ENCODE measurements at places on chromosomes 1 and 21. TPM values are rescaled to one million over a fixed set of nuclear protein-coding genes. Genes with fewer than 3 reads are reported as not detected.
A peak's percentile ranks its signal among the peaks of the same experiment; 100 is the strongest.

DNA sequence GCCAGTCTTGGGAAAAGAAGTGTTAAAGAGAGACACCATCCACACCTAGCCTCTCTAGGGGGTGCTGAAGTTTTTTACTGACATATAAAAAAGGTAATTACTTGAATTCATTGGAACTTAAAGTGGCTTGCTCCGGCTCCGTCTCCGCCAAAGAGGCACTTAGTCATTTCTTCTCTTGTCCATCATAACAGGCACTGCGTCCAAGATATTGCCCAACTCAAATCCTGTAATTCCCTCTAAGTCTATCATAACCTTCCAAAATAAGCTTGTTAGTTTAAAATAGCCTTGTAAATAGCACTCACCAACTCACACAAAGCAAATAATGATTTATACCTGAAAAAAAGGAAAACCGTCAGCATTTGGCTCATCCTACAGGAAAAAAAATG lies 160.5 kb downstream of the ZBTB18 start:
- H3K27me3 ChIP-seq = no peaks in the 10 kb centered on the region
- no peak overlapping the region for H3K4me3 ChIP-seq
- no peaks in the 10 kb centered on the region for H3K36me3 ChIP-seq

- DNase-seq = no peak
- H3K27me3 ChIP-seq = peaks cover 10% of the 10 kb centered on the region
Observed at GRCh38 chr1:207952617-207953542, 42.0 kb upstream of the CD34 start.

DNA sequence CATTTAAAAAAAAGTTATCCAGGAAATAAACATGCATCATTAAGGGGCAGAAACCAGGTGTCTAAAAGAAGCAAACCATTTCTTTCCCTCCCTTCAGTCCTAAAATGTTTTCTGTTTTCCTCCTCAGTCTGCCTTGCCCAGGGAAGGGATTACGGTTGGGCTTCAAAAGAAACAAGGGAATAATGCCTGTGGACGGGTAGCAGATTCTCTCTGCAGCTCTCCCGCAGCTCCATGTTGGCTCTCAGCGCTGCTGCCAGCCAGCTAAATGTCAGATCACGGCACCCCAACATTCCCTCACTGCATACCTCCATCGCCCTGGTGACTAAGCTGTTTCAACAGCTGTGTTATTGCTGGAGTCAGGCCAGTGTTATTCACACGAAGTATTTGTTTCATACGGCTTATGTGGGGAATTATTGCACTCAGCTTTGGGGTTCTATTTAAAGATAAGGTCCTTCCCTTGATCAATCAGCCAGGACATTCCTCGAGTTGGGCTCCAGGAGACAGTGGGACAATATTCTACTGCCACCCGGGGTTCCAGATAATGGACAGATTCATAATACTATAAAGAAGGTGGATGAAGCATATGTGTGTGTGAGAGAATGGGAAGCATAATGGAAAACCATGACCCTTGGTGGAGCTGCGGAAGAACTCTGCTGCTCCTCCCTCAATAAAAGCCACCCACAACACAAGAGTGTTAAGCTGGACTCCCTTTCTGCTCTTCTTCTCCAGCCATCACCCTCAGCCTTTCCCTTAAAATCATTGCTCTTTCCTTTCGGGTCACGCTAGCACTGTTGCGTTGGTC lies 58.2 kb downstream of the WLS start:
- H3K27ac ChIP-seq = peak overlapping the region; percentile 92
- peak; percentile 95 for DNase-seq
- H3K4me3 ChIP-seq = peak overlapping the region; percentile 68
- H3K4me1 ChIP-seq = peaks cover 45% of the 10 kb centered on the region

DNA sequence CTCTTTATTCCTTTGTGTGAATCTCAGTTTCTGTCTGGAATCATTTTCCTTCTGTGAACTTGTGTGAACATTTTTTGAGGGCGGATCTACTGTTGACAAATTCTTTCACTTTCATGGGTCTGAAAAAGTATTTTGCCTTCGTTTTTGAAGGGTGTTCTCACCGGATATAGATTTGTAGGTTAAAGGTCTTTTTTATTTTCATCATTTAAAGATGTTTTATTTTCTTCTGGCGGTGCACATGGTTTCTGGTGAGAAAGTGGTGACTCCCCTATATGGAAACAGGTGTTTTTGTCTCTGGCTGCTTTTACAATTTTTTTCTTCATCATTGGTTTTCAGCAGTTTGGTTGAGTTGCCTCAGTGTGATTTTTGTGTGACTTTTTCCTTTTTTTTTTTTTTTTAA lies 94.9 kb downstream of the DYRK1A start:
- H3K4me1 ChIP-seq = peaks cover 41% of the 10 kb centered on the region

DNA sequence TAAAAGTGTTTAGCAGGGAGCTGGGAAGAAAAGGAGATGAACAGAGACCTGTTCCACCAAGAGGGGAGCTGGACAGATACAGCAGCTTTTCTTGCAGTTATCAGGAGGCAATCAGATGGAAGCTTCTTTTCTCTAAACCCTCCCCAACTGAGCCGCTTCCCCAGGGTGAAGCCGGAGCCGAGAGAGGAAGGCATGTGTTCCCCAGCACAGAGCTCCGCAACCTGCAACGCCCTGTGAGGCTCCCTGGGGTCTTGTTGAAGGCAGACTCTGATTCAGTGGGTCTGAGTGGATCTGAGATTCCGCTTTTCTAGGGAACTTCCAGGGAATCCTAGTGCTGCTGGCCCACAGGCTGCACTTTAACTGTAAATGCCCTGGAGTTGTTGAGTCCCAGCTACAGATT lies 139.1 kb upstream of the COA6 start:
- no peaks in the 10 kb centered on the region for H3K27me3 ChIP-seq
- H3K36me3 ChIP-seq = no peaks in the 10 kb centered on the region
- peaks cover 10% of the 10 kb centered on the region for H3K4me1 ChIP-seq
- no peak for DNase-seq

DNA sequence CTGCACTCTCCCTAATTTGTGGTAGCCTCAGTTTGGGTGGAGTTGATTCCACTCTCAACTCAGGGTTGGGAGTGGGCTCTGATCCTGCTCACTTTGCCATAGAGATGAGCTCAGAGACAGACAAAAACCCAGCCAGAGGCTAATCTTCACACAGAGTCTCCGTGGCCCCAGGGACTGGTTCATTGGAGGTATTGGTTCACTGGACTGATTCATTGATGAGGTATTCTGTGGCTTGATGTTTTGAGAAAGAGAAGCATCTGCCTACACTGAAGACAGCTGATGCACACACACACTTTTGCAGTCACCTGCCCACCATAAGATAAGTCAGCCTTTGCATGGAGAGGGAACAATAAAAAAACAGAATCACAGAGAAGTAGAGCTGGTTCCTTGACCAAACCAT lies 183.8 kb downstream of the AJAP1 start:
- no peak overlapping the region for H3K4me3 ChIP-seq
- H3K4me1 ChIP-seq = no peaks in the 10 kb centered on the region
- no peak overlapping the region for H3K27ac ChIP-seq
- H3K27me3 ChIP-seq = no peaks in the 10 kb centered on the region

- no peak for DNase-seq
- no peak overlapping the region for H3K4me3 ChIP-seq
- H3K27ac ChIP-seq = no peak overlapping the region
- H3K27me3 ChIP-seq = no peaks in the 10 kb centered on the region
- H3K36me3 ChIP-seq = no peaks in the 10 kb centered on the region
Observed at GRCh38 chr1:107297681-107298080, 156.8 kb downstream of the NTNG1 start.

DNA sequence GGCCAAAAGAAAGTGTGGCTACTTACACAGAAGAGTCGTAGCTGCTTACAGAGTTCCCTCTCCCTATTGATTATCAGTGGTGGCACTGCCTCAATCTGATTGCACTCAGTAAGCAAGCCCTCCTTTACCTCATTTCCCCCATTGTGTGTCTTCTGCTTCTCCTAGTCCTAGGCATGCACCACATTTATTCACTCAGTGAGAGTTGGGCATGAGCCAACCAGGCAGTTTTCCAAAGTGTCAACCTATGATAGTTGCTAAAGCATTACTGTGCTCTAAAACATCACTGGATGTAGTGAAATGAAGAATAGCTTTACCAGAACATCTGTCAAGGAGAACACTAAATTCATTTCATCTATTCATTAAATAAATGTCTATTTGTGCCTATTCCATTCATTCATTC lies 19.3 kb downstream of the GJA5 start:
- DNase-seq = no peak
- H3K27me3 ChIP-seq = no peaks in the 10 kb centered on the region
- H3K4me1 ChIP-seq = no peaks in the 10 kb centered on the region
- no peak overlapping the region for H3K4me3 ChIP-seq

- no peak overlapping the region for H3K27ac ChIP-seq
- H3K4me3 ChIP-seq = no peak overlapping the region
- DNase-seq = peak; percentile 49
- no peaks in the 10 kb centered on the region for H3K36me3 ChIP-seq
- no peaks in the 10 kb centered on the region for H3K27me3 ChIP-seq
Observed at GRCh38 chr1:204583909-204584632, 67.9 kb downstream of the MDM4 start.

DNA sequence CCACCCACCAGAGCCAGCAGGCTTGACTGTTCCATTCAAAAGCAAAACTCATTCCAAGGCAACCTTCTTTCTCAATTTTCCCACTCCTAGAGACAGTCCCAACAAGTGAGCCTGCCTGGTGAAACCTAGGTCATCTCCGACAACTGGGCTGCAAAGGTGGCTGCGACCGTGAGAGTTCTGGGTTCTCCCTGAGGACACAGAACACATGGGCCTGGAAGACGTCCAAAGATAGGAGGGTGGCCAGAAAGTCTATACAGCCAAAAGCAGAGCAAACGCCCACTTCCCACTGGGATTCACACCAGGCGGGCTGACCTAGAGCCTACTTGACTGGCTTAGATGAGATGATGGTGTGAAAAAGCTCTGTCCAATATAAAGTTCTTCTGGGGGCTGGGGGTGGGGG lies 90.2 kb upstream of the GRIK3 start:
- H3K36me3 ChIP-seq = no peaks in the 10 kb centered on the region
- no peak overlapping the region for H3K27ac ChIP-seq
- H3K27me3 ChIP-seq = peaks cover 9% of the 10 kb centered on the region
- no peak overlapping the region for H3K4me3 ChIP-seq
- no peak for DNase-seq

The TESK2 gene
- 1.4 TPM for total RNA-seq

The GPN2 gene
- total RNA-seq = 39.7 TPM

The DCLRE1B gene
- total RNA-seq = 8.1 TPM

The OR2AK2 gene
- not detected for total RNA-seq

The PDZK1IP1 gene
- 17.9 TPM for total RNA-seq
